ENCODE measurements at places on chromosomes 5 and 9. TPM values are rescaled to one million over a fixed set of nuclear protein-coding genes. Genes with fewer than 3 reads are reported as not detected.

GRCh38 chr9:127936347-127936852 is 1.3 kb downstream of the DPM2 start:
- no peak for DNase-seq

GRCh38 chr5:95923918-95924544 is 37.6 kb downstream of the ELL2 start:
- DNase-seq = no peak

- DNase-seq = peak; percentile 97
These were observed 2.0 kb upstream of the CCL27 start for GRCh38 chr9:34664281-34665066.

DNA sequence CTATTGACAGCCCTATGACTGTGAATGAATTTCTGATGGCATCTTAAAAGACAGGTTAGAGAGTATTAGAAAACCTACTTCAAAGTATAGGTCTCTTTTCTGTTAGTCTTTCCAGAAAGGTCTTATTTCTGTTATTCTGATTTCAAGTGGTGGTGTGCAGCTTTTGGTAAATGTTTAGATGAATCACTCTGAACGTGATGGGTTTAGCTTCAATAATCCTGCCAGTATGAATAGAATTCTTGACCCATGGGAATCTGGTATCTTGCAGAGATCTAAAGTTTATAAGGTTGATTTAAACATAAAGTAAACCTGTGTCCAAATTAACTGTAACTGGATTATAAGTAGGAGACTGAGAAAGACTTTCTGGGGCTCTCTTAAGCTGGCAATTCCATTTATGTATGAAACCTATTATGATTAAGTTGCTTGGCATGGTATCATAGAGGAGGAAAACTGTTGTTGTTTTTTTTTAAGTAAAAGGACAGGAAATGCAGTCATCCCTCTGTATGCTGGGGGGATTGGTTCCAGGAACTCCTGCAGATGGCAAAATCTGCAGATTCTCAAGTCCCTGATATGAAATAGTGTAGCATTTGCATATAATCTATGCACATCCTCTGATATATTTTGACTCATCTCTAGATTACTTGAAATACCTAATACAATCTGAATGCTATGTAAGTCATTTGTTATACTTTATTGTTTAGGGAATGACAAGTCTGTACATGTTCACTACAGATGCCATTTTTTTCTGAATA is 77.0 kb upstream of the ADAMTS19 start:
- no peak for DNase-seq

DNA sequence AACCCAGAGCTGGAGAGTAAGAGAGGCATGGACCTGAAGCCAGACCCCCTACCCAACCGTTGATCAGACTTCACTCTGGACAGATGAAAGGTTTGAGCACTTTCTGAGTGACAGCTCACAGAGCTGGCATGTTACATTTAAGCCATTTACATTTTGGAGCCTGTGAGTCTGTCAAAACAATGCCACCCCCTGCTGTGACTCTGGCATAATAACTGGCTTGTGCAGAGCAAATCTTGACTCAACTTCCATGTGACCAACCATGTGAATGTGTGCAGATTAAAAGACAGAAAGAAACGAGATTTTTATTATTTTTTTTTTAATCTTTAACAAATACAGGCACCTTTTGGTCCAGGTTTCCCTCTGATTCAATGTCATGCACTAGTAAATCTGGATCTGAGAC is 48.5 kb downstream of the MFAP3 start:
- no peak for DNase-seq

DNA sequence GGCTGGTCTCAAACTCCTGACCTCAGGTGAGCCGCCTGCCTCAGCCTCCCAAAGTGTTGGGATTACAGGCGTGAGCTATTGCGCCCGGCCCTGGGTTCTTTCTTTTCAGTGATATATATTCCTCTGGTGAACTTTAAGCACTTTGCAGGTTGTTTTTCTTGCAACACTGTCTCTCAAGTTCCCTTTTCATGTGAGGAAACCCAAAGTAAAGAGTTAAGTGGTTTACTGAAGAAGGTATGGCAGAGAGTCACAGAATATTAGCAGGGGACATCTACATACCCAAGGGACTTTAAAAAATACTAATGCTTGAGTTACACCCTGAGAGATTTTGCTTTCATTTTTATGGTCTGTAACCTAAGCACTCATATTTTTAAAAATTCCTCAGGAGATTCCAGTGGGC is 6.7 kb upstream of the GAPT start:
- no peak for DNase-seq

- DNase-seq = peak; percentile 58
These were observed 37.5 kb upstream of the GFPT2 start for GRCh38 chr5:180390441-180391190.

DNA sequence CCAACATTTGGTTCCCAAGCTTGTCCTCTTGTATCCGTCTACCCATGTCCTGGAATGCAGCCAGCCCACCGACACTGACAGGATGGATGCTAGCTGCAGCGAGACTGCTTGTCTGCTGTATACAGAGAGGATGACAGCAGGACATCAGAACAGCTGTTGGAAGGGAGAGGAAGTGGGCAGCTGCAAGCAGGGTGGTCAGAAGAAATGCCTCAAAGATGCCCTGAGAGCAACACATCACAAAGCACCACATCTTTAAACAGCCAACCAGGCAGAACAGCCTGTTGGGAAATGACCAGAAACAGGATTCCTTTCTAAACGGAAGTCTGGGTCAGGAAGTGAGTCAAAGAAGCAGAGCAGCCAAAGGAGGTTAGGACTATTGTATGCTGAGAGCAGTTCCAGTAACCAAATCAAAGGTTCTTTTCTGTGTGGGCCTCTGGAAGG is 219.1 kb downstream of the NDUFS4 start:
- no peak for DNase-seq

DNA sequence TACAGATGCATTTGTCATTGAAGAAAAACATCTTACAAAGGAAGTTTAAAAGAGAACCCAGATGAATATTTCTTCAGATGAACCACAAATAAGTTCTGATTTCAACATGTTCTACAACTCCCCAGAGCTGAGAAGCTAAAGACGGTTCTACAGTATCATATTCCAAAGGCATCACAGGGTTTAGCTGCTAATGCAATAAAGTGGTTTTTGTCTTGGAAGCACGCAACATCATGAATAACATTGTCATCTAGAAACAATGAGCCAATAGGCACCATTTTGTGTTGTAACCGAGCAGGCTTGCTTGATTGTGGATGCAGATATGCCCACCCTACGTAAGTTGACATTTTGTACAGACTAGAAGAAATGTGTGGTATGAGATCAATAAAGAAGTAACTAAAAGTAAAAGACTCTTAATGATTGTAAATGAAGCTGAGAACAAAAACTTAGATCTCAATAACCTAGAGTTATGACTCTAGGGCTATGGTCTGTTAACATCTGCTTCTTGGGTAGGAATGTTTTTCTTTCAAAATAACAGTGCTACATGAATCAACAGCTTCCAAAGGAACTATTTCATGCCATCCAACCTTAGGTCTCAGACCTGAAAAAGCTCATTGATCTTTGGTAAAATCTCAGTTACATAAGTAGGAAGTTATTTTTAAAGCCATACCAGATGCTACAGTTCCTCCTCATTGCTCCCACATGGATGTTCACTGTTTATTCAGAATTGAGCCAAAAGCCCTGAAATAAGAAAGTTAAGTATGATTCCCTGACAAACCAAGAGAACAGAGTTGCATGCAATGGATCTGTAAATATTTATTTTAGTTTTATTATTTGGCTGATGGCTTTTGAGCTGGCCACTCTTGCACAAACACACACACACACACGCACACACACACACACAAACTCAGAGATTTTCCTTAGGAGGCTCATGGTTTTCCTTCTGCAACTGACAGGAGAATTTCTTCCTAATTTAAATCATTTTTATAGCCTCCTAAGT is 118.7 kb upstream of the SLCO6A1 start:
- no peak for DNase-seq

- DNase-seq = no peak
These were observed 18.9 kb downstream of the ZNF354A start for GRCh38 chr5:178711572-178711971.

DNA sequence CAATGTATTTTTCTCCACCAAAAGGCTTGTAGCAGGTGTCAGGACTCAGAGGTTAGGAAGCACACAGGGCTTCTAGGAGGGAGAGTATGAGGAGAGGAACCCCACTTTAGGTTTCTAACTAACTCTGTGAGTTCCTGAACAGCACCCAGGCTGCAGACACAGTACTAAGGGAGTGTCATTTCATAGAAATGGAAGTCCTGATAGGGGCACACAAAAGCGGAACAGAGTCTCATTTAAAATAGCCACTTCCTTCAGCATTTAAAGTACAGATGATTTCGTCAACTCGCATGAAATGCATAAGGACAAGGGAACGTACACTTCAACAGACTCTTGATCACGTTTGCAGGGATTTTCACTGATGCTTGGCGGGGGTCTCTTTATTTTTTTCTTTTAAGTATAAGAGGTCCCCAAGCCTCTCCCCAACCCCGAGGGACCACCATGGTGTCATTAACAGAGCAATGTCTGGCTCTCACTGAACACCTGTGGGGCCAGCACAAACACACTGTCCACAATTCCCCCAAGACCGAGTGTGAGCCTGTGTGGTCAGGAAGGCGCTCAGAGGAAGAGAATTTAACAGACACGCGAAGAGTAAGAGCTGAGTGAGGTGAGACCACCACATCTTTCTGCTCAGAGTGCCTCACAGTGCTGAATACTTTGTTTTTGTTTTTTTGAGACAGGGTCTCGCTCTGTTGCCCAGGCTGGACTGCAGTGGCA is 82.3 kb downstream of the SECISBP2 start:
- no peak for DNase-seq

DNA sequence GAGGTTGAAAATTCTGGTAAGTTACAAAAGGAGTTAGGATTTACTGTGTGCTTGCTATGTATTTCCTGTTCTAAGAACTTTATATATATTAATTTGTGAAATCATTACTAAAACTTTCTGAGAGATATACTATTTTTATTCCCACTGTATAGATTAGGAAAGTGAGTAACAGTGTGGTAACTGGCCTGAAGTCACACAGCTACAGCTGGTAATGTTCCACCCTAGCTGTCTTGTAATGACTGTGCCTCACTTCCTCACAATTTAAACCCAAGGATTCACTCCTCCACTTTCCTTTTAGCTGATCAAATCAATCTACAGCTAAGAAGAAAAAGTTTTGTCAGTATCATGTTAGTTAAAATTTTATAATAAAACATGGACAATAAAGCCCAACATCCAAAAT is 278.8 kb downstream of the GAS1 start:
- DNase-seq = no peak

GRCh38 chr5:135480511-135480910 is 28.4 kb upstream of the TIFAB start:
- DNase-seq = no peak

- no peak for DNase-seq
These were observed 274.9 kb downstream of the NR3C1 start for GRCh38 chr5:143128412-143129071.

DNA sequence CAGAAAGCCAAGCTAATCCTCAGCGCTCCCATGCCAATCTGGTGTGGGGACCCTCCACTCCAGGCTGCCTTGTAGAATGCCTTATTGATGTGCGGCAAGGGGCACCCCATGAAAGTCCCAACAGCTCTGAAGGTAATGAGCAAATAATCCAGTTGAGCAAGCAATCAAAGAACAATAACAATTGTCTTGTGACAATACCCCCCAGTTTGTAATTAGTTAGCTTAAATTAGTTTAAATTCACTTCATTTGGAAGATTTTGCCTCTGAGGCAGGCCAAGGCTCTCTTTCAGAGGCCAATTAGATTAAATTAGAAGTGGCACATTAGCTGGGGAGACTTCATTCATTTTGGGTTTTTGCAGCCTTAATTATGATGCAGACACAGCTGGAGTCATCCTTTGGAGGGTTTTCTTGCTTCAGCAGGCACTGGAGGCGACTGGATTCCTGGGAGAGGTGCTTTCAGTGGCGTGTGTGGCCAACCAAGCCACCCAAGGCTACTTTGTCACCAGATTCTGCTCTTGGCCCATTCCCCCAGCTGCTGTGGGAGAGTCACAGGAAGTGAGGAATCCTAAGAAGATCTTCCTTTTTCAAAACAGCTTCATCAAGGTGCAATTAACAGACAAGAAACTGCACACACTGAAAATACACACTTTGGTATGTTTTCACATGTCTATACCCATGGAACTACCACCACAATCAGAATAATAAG is 17.9 kb upstream of the FBP1 start:
- DNase-seq = no peak

- no peak for DNase-seq
These were observed 214.0 kb upstream of the DAB2 start for GRCh38 chr5:39638813-39639212.

DNA sequence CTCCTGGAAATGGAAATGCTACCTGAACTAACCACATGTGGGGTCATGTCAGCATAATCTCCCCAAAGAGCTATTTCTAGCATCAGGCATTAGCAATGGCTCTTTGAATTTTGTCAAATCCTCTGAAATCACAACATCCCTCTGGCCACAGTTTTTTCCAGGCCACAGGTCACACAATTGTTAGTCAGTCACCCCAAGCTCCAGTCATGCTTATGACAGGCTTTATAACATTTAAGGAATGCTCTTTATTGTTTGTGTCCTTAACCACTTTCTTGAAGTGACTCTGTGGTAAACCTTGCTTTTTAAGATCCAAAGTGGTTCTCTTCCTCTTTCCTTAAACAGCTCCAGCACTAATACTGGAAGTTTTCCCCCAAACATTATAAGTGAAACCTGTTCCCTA is 169.2 kb upstream of the HMHB1 start:
- DNase-seq = no peak

SYK gene
- total RNA-seq = 2.7 TPM

CDH12 gene
- total RNA-seq = 0.90 TPM

APBA1 gene
- 0.38 TPM for total RNA-seq

TOR1B gene
- 8.1 TPM for total RNA-seq

TTLL11 gene
- not detected for total RNA-seq

CCNJL gene
- 13.8 TPM for total RNA-seq

CA9 gene
- 1.8 TPM for total RNA-seq

COL27A1 gene
- total RNA-seq = 62.4 TPM

Data from endodermal cell (in vitro differentiated cells).